ENCODE measurements at places on chromosomes 1 and 21. TPM values are rescaled to one million over a fixed set of nuclear protein-coding genes. Genes with fewer than 3 reads are reported as not detected.

GRCh38 chr21:32256873-32257620 lies 21.8 kb downstream of the MIS18A start:
- DNase-seq: peak; percentile 82

GRCh38 chr21:45322960-45323461 lies 35.3 kb upstream of the POFUT2 start:
- DNase-seq: peak; percentile 89

Gene KCNK1
- polyA plus RNA-seq: 1.5 TPM

DNA sequence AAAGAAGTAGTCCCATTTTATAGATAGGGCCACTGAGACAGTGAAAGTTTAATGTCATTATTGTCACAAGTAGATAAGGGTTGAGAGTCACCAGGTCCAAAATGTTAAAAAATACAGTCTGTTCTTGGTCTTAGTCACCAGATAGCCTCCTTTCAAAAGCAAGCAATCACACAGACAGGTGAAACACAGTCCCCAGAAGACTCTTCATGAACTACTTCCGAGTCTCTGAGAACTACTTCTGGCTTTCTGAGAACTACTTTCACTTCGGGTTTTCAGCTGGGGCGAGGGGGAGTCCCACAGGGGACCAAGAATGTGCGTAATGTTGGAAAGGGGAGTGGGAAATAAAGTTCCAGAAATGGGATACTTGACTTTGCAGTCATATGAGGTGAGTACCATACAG lies 143.2 kb downstream of the HHIPL2 start:
- no peak for DNase-seq

DNA sequence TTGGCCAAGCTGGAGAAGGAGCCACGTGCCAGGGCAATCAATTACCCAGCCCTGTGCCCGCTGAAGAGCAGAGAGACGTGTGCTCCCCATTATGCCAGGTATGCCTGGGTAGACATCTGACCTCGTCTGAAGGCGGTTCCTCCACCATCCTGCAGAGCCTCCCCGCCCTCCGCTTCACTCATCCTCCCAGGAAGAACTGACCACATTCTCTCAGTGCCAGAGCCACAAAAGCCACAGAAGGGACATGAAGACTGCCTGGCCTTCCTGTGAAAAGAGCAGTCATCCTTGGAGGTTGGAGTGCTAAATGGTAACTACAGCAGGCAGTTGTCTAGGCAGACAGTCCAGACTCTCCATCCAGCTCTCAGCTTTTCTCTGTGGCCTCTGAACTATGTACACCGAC lies 12.0 kb downstream of the SYT2 start:
- DNase-seq: no peak

DNA sequence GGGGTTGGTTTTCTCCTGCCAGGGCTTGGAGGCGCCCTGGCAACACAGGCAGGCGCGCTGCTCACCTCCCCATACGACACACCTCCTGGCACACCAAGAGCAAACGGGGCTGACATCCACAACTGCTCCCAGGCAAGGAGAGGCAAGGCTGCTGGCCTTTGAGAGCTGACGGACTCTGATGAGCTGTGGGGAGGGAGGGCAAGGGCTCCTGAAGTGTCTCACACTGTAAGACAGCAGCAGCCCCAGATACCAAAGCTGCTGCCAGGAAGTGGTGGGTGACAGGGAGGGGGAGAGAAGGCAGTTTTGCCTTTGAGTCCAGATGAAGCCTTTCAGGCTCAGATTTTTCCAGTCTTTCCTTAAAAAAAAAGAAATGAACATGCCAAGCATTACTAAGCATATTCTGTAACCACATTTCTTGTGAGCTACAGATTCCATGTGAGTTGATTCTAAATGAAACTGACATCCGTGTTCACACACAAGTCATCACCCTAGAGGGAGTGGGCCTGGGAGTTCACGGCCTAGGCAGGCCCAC lies 24.3 kb downstream of the PGBD5 start:
- no peak for DNase-seq
